ENCODE measurements at places on chromosomes 2 and 18.

DNA sequence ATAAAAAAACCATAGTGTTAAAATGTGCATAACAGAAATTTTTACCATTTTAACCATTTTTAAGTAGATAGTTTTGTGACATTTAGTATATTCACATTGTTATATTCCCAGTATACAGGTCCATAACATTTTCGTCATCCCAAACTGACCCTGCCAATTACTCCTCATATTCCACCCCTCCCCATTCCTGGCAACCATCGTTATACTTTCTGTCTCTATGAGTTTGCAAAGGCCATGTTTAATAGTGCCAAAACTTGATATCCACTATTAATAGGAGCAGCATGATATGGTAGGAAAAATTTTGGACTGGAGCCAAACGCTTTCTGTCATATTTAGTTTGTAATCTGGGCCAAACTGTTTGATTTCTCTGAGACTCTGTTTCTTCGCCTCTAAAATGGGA lies 30.9 kb downstream of the PLCL1 start:
- DNase-seq: no peak

DNA sequence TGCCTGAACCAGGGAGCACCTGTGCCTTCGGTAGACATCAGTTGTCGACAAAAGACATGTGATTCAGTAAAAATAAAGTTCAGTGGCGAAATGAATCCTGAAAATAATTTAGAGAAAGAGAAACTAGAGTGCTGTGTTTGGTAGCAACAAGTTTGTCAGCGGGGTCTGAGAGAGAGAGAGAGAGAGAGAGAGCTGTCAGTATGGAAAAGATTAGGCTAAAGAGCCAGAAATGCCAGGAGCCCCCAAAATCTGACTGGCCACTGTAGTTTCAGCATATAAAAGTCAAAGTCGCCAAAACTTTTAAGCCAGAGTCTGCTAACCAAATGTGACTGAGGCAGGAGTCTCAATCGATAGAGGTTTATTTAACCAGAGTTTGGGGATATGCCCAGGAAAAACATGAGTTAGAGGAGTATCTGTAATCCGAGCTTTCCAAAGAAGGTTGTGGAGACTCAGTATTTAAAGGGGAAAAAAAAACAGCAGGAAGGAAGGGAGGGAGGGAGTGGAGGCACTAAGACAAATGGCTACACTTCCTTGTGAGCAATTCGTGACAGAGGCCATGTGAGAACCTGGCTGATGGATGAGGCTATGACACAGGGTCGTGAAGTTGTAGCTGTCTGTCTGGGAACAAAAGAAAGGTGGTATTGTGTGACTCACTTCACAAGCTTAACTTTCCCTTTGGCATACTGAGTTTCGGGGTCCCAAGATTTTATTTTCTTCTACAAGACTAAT lies 20.5 kb upstream of the GNAL start:
- no peak for DNase-seq

GRCh38 chr2:79005216-79005615 lies 20.3 kb upstream of the REG3G start:
- no peak for DNase-seq

DNA sequence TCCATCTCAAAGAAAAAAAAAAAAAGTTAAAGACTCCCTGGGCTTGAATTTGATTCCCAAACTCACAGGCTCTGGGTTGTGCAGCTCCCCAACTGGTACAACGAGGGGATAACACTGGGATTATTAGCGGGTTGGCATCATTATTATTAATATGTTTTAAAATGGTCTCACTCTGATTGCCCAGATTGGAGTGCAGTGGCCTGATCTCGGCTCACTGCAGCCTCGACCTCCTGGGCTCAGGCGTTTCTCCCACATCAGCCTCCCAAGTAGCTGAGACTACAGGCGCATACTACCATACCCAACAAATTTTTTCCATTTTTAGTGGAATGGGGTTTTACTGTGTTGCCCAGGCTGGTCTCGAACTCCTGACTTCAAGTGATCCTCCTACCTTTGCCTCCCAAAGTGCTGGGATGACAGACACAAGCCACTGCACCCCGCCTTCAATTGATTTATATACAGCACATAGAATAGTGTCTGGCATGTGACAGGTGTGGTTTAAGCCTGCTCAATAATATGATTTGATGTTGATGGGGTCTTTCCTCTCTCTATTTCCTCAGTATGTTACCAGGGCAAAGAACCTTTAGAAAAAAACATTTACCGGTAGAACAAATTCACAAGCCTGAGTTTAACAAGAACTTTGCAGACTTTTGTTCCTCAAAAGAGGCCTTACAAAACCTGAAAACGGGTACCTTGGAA lies 12.2 kb downstream of the MYCN start:
- no peak for DNase-seq

DNA sequence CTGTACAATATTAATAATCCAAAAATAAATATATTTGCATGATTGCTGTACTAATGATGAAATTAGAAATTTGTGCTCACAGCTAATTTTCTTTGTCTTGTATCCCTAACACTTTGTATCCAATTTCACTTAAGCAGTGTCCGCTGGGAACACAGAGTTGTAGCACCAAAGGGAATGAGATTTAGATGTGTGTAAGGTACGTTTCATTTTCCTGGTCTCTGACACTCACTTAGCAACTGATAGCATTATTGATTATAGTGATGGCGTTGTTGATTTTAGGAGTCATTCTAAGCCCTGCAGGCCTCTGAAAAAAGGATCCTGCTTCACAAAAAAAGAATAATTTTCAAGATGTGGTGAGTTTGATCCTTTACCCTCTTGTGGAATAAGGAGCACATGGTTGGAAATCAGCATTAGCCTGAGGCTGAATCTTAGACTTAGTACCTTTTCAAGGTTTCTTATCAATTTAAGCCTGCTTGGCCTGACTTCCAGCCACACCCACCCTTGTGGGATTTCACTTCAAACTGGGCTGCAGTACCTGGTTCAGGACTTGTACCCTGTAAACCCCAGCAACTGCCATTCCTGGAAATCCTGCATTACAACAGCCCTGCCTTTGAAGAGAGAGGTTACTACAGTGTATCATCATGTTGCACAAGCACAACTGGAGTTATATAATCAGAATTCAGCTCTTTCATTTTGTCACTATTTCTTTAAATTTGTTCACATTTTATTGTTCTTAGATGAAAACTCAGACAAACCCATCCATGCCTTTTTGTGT lies 116.2 kb downstream of the RND3 start:
- no peak for DNase-seq

- no peak for DNase-seq
Observed at GRCh38 chr2:8477552-8478470, 204.0 kb upstream of the ID2 start.

DNA sequence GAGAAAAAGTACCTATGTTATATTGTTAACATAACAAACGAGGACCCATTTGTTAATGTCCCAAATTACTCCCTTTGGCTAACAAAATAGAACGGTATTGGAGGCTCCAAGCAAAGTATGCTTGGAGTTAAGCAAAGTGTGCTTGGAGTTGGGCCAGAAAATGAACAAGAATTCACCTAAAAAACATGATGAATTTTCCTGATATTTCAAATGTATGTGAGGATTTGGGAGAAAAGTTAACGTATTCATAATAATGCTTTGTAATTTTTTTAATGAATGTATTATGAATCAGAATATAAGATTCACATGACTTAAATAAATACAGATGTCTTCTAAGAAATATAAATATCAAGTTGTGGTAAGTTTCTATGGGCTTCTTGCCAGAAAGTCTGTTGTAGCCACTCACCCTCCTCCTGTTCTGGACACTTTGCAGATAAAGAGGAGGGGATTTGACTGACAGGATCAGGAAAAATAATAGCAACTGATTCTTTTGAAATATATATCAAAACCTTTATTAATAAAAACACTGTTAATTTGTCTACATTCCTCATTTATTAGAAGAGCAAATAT lies 423.7 kb upstream of the MMADHC start:
- DNase-seq: no peak

- DNase-seq: no peak
Observed at GRCh38 chr2:120348134-120348736, 2.3 kb downstream of the INHBB start.

- peak; percentile 39 for DNase-seq
Observed at GRCh38 chr2:165868211-165868610, 74.2 kb upstream of the GALNT3 start.

Data from AG09319 (cell line).